Fibroblast of skin of abdomen (primary cell): ENCODE measurements at places on chromosomes 5 and 9.

GRCh38 chr9:135970128-135970815, 9.1 kb upstream of the UBAC1 start:
- no peak for DNase-seq

- no peak for DNase-seq
Measured at GRCh38 chr5:54186912-54187445, 123.4 kb downstream of the ARL15 start.

- peak; percentile 33 for DNase-seq
Measured at GRCh38 chr5:139574641-139575312, 13.6 kb downstream of the UBE2D2 start.

DNA sequence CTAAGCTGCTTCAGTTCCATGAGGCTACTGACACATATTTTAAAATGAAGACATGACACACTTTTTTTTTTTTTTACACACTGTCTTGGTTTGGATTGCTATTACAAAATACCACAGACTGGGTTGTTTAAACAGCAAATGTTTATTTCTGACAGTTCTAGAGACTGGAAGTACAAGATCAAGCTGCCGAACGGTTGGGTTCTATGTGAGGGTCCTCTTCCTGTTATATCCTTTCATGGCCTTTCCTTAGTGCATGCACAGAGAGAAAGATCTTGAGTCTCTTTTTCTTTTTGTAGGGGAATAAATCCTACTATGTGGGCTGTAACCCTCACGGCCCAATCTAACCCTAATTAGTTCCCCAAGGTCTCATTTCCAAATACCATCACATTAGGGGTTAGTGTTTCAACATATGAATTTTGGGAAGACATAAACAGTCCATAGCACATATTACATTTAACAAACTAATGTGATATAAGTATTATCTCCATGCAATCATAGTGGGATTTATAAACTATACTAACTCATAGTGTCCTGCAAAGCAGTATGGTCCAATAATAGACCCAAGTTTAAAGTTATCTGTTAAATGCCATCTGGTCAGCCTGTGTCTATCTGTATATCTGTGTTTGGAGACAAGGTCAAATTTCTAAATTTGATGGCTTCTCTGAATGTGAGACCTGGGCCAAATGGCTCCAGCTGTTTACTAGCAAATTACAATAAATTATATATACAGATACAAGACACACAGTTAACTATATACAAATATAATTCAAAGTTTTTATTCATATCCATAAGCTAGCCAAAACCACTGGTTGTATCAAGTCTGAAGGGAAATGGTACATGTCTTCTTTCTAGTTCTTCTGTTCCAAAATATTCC, 90.3 kb upstream of the NREP start:
- DNase-seq = no peak

- DNase-seq = no peak
Measured at GRCh38 chr9:76709020-76709419, 55.2 kb upstream of the PCA3 start.

- DNase-seq = no peak
Measured at GRCh38 chr9:129209580-129209979, 31.5 kb upstream of the IER5L start.

GRCh38 chr5:93590493-93590892, 7.5 kb downstream of the NR2F1 start:
- no peak for DNase-seq

GRCh38 chr9:108213511-108213910, 642.3 kb downstream of the ACTL7B start:
- DNase-seq = no peak

GRCh38 chr9:34252016-34252415, 73.2 kb downstream of the UBAP1 start:
- no peak for DNase-seq

DNA sequence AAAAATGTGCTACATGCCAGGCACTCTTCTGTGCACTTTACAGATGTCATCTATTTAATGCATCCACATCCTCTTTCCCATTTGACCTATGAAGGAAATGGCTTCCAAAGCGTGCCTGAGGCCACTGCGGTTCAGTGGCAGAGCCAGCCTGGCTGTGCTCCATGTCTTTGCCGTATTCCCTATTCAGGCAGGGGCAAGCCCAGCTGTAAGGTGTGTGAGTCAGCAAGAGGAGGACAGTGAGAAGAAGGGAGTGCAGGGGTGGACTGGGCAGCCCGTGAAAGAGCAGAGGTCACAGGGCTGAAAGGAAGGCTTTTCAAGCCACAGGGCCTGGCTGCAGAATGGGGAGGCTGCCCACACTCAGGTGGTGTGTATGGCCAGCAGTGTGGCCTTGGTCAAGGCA, 91.7 kb downstream of the HRH2 start:
- no peak for DNase-seq

DNA sequence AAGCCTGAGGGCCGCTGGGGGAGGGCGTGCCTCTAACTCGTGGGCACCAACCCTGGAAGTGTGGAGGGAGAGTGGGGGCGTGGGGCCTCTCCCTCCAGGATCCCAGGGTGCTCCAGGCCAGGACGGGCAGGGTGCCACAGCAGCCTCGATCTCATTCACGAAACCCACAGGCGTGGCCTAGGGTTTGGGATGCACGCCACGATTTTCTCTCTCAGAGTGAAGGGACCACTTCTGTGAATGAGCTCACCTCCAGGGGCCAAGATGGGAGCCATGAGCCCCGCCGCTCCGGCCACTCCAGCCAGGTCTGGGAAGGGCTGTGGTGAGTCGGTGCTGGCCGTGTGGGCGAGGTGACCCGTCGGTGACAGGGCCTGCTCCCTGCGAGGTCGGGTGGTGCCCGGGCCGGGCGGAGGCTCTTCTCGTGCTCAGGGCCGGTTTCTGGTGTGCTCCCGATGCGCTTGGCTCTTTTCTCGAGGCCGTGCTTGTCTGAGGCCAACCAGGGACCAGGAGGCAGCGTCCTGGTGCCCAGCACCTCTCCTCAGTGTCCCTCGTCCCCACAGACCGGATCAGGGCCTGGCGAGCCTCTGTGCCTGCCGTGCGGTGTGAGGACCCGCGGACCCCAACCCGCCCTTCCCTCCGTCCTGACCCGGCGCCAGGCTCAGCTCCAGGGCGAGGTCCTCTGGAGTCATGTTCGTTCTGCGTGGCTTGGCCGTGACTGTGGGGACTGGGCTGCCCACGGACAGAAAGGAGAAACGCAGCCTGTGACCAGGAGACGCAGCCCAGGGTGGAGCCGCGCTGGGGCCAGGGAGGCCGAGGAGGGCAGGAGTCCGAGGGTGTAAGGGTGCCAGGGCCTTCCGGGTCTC, 31.0 kb downstream of the TPPP start:
- no peak for DNase-seq

GRCh38 chr9:128374221-128374675, 3.1 kb downstream of the URM1 start:
- DNase-seq = no peak

DNA sequence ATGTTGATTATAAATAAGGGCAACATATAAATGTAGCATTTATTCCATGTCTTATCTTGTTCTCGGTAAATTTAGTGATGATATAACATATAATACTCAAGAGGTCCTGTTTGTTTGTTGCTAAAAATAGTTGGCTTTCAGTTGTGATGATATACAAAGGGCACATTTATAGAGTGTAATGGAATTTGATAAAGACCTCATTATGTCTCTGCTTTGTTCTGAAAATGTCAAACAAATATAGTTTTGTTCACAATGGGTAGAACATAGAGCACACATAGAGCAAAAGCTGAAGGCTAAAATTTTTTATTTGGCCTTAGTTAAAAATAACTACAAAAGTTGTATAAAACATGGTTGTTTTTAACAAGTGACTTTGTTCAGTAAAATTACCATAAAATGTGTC, 477.1 kb upstream of the SMC2 start:
- no peak for DNase-seq

DNA sequence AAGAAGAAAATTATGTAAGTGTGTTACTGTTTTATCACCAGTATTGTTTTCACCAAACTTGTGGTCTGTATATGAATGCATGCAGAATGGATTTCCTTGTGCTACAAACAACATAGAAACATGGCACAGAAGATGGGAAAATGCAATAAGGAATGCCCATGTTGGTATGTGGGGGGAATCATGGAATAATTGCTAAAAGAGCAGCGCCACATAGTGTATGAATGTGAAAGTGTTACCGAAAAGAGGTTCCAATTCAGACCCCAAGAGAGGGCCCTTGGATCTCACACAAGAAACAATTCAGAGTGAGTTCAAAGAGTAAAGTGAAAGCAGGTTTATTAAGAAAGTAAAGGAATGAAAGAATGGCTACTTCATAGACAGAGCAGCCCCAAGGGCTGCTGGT, 26.4 kb upstream of the TYRP1 start:
- no peak for DNase-seq

GRCh38 chr9:7320139-7320538, 479.4 kb downstream of the DMAC1 start:
- DNase-seq = peak; percentile 95

- peak; percentile 6 for DNase-seq
Measured at GRCh38 chr5:58929726-58930125, 346.9 kb downstream of the RAB3C start.

DNA sequence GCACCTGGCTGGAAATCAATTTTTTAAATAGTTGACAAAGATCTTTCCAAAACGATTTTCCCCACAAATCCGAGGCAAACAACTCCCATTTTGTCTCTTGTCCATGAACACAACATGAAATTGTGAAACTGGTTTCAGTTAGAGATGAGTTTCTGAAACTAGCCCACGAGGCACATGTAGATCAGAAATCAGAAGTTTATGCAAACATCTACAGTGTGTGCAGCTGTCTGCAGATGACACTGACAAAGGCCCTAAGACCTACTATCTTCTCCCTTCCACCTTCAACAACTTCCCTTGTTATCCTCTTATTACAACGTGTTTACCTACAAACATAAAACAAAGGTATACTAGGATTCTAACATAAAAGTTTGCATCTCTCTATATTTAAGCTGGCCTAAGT, 183.3 kb downstream of the DIRAS2 start:
- no peak for DNase-seq

GRCh38 chr9:137429546-137429890, 6.3 kb downstream of the NOXA1 start:
- no peak for DNase-seq

DNA sequence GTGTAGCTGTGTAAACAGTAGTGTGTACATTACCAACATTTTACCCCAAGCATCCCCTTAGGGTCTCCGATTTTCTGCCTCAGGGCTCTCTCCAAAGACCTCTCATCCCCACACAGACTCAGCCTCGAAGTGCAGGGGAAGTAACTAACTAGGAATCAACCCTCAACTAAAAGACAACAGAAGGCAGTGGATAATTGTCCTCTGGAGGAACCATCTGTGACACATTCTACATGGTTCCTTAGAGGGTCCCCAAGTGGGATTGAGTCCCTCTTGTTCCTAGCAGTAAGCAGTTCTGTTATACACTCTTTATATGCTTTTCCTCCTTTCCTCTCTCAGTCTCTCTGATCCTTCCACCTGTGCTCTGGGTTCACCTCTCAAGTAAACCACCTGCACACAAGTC, 157.2 kb downstream of the SV2C start:
- DNase-seq = no peak

- no peak for DNase-seq
Measured at GRCh38 chr9:10706788-10707187, 94.0 kb upstream of the PTPRD start.

- DNase-seq = no peak
Measured at GRCh38 chr9:69895659-69896058, 75.0 kb downstream of the CFAP95 start.

DNA sequence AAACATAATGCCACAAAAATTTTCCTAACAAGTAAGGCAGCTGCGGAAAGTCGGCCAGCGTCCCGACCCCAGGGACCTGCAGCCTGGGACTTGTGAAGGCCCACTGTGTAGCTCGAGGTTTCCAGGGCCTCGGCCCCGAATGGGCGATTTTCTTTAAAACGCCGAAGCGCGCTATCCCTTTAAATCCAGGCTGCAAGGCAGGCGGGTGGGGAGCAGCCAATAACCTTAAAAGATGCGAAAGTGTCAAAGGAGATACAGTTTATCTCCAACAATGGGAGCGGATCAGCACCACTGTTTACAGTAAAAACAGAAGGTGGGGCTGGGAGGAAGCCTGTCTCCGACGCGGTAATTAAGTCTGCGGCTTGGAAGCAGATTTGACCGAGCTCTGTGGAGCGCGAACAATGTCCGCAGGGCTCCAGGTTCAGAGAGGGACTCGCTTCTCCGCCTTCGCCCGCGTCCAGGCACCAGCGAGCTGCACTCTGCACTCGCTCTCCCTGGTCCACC, 1.7 kb upstream of the ZSWIM6 start:
- peak; percentile 54 for DNase-seq

GRCh38 chr5:156913719-156914370, 49.2 kb downstream of the TIMD4 start:
- DNase-seq = no peak

DNA sequence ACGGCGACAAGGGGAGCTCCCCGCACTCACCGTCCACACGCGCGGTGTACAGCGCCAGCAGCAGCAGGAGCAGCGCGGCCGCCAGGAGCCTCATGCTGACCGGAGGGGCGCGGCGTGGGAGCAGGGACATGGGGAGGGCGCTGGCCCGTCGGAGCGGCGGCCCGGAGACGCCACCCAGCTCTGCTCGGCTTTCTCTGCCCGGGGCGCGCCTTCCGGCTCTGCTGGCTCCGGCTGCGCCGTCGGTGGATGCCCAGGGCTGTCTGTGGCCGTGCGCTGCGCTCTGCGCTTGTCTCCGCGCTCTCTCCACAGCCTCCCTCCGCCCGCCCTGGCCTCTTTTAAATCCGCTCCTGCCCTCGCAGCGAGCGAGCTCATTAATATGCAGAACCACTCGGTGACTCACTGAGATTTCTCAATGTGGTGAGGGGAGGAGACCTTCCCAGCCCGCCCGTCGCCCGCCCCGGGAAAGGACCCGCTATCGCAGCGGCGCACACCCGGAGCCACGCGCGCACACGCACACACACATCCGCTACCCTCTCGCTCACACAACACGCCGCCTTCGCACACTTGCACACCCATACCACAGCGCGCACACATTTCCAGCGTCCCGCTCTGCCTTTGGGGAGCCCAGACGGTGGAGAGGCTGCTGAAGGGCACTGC, at the start of gene CXCL14:
CXCL14 (minus strand) TSS at position 307 of the 657 bp plus-strand sequence; CDS start at position 94, 213 bp downstream.
- peak; percentile 86 for DNase-seq

DNA sequence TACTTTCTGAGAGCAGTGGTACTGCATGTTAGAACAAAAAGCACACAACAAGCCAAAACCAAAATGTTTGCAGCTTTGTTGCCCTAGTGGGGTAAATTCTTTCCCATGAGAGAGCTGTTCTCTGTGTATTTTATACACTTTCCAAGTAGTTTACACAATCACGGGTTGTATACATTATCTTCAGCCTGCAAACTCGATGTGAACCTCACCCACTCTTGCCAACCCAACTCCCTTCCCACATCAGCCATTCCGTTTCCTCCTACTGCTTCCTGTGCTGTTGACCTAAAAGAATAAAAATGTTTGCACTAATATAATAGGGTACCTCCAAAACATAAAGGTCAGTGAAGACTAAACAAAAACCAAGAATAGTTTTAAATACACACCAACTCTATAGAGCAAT, 47.0 kb downstream of the IQGAP2 start:
- no peak for DNase-seq

GRCh38 chr5:73831066-73831465, 205.1 kb downstream of the ARHGEF28 start:
- no peak for DNase-seq

DNA sequence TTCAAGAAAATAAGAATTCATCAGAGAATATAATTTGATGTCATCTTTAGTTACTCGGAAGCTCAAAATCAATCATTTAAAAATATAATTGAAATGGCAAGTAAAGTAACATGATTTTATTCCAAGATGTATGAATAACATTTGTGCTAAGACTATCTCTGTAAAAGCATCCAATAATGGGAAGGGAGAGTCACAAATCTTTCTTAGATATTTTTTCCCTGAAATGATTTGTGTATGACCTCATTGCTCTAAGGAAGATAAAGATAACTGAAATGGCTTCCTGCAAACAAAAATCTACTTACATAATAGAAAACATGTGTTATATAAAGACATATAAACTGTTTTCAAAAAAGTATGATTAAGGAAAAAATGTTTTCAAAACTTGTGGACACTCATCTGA, 97.4 kb upstream of the FGF10 start:
- DNase-seq = no peak
